ENCODE measurements at places on chromosomes 7 and 10. TPM values are rescaled to one million over a fixed set of nuclear protein-coding genes. Genes with fewer than 3 reads are reported as not detected.

PRSS1 gene
- total RNA-seq = 18.1 TPM

CLRN3 gene
- total RNA-seq = 1.1 TPM

PRKAR2B gene
- total RNA-seq = 0.07 TPM

GIMAP5 gene
- total RNA-seq = not detected

ZPBP gene
- total RNA-seq = not detected

Data from Caco-2 (cell line).